ENCODE measurements at places on chromosomes 7 and 10.

- no peak for DNase-seq
Measured at GRCh38 chr10:129538236-129538635, 71.2 kb downstream of the MGMT start.

GRCh38 chr10:60148266-60148840 lies 241.3 kb downstream of the ANK3 start:
- DNase-seq, result peak; percentile 86

- DNase-seq, result no peak
Measured at GRCh38 chr7:128112781-128113221, 81.6 kb upstream of the LRRC4 start.

GRCh38 chr10:78634835-78635234 lies 433.9 kb upstream of the ZMIZ1 start:
- no peak for DNase-seq

- no peak for DNase-seq
Measured at GRCh38 chr10:120180160-120180559, 276.9 kb upstream of the PLPP4 start.

DNA sequence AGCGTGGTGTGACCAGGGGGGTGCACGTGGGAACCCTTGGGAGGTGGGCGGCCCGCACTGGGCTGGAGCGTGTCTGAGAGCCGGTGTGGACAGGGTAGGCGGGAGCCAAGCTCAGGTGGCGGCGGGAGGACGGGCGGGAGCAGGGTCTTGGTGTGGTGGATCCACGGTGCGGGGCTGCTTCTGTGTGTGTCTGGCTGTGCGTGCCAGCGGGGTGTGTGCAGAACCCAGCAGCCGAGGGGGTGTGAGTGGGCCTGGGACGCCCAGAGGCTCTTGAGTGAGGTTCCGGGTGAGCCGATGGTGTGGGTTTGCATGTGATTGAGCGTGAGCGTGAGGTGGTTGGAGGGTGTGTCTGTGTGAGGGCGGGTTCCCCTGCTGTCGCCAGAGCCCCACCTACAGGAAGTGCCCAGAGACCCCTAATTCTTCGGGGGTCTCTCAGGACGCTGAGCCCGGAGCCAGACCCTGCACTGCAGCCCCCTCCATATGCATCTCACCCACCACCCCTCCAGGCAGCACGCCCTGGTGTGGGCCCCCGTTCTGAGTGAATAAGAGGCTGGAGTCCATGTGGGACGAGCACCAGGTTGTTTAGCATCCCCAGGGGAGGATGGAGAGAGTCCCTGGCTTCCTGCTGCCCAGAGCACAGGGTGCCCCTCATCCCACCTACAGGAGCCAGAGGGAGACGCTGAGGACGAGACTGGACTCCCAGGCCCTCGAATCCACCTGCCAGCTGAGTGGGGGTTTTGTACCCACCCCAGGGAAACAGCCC lies 78.2 kb downstream of the ELFN1 start:
- DNase-seq, result no peak

DNA sequence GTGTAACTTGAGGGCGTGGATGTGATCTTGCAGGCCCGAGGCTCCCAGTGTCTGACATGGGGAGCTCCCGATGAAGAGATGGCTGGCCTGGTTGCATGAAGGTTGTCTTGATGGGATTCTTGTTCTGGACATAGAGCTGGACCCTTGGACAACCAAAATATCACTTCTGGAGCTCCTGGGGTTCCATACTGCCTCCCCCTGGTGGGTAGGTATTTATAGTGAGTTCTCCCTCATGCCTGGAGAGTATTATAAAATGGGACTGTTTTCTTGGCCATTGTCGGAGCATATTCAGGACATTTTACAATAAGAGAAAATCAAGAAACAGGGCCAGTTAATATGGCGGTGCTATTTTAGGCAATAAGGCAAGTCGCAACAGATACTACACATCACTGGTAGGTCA lies 32.6 kb upstream of the GIMAP8 start:
- no peak for DNase-seq

DNA sequence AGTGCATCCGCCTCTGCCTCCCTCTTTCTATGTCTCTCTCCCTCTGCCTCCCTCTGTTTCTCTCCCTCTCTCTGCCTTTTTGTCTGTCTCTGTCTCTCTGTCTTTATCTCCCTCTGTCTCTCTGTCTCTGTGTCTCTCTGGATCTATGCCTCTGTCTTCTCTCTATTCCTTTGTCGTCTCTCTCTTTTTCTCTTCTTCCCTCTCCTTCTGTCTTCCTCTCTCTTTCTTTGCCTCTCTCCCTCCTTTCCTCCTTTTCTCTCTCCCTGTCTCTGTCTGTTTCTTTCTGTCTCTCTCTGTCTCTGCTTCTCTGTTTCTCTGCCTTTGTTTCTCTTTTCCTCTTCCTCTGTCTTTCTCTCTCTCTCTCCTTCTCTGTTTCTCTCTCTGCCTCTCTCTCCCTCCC lies 678.8 kb upstream of the NRP1 start:
- no peak for DNase-seq

DNA sequence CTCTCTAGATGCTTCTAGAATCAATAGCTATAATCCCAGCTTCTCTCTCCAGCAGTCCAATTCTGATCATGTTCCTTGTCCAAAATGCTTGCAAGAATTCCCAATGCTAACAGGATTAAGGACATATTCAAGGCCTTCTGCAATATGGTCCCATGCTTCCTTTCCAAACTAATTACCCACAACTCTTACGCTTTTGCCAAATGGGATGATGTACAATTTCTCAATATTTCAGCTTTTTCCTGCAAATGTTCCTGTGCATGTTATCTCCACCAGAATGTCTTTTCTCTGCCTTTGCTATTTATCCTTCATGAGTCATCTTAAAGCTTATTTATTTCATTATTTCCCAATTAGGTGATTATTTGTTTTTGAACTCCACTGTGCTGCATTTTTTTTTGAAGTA lies 556.4 kb downstream of the SORCS1 start:
- peak; percentile 21 for DNase-seq

GRCh38 chr10:124417895-124418725 lies 613 bp downstream of the OAT start:
- DNase-seq, result peak; percentile 55

DNA sequence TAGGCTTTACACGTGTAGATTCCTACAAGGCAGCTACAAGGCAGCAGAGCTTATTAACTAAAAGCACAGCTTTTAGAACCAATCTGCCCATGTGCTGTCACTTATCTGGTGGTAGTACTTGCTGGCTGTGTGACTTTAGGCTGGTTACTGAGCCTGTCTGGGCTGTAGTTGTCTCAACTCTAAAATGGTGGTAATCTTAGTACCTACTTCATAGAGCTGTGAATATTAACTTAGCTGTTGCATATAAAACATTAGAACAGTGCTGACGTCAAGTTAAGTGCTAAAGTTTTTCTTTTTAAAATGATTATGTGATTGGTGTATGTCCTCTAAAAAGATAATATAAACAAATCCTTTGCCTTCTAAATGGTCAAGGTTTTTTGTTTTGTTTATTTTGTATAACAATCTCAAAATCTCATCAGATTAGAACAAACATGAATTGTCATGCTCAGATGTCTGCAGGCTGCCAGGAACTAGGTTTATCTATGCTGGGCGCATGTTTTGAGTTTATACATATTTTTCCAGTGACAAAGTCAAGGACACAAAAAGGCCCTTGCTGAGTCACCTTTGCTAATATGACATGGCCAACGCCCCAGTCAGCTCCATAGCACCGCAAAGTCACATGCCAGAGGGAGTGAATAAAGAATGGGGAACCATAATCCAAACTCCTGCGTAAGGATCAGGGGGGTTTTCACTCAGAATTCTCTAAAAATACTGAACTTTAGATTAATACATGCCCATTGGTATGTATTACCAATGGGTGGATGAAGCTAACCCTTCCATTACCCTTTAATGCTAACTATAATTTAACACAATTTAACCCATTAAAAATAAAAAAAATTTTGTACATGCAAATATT lies 39.8 kb upstream of the ARL4A start:
- DNase-seq, result peak; percentile 49

- DNase-seq, result no peak
Measured at GRCh38 chr7:152869677-152870051, 110.1 kb downstream of the ACTR3B start.

DNA sequence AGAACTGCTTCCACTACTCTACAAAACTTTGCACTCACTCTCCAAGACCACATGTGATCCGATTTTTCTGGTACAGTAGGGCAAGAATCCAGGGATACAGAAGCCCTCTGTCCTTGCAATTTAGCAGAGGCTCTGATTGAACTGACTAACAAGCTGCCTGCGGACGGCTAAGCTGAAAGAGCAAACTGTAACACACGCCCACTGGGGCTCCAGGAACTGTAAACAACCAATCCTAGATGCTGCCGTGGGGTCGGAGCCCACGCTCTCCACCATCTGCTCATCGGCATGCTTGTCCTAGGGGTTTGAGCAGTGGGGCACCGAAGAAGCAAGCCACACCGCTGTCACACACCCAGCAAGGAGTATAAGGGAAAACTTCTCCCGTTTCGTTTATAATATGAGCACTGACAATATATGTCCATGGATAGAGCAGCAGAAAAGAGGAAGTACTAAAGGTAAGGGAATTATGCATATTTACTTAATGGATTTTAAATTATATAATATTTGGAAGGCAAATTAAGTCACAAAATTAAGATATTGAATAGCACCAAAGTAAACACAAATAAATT lies 634.4 kb upstream of the POT1 start:
- no peak for DNase-seq

DNA sequence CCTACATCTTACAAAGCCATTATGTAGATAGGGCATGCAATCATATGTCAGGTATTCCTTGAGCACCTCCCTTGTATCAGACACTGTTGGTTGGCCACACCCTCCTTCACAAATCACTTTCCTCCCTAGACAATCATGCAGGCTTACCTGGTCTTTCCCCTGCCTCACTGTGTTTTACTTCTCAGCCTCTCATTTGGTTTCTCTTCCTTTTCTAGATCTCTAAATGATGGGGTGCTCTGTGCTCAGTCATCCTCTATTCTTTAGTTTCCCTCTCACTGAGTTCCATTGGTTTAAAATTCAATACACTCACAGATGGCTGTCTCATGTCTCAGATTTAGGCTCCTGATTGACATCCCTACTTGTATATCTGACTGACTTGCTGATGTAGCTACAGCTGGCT lies 31.4 kb downstream of the ANK3 start:
- no peak for DNase-seq

GRCh38 chr7:123570390-123571182 lies 13.0 kb upstream of the NDUFA5 start:
- peak; percentile 51 for DNase-seq

- no peak for DNase-seq
Measured at GRCh38 chr7:149720372-149721083, 52.9 kb downstream of the ZNF467 start.

- no peak for DNase-seq
Measured at GRCh38 chr10:126243306-126243705, 145.0 kb downstream of the ADAM12 start.

DNA sequence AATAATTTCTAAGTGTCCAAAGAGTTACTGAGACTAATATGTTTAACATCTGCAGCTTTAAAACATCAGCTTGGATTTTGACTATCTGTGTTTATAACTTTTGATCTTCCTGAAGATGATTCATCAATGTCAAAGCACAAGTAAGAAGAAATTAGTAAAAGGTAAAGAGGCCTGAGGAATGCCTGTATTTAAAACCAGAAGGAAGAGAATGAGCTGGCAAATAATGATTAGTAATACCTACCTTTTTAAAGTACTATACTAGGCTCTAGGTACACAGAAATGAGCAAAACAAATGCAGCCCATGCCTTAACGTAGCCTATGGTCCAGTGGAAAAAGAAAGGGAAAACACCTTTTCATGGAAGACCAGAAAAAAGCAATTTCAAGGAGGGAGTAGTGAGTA lies 158.0 kb downstream of the KCND2 start:
- no peak for DNase-seq

DNA sequence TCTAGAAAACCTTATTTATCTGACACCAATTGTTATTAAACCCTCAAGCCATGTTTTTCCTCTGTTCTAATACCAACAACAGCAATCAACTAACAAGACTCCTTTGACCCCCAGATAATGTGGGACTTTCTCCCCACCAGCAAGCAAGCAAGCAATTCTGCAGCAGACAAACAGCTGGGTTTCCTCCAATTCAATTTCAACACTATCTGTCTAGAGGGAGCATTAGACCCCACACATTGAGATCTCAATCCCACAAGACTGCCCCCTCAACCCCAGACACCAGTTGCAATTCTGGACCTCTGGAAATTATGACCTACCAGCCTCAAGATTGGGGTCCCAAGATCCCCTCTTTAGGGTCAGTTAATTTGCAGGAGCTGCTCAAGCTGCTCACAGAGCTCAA lies 89.4 kb upstream of the TMEM26 start:
- no peak for DNase-seq

GRCh38 chr10:32985775-32986350 lies 27.8 kb upstream of the ITGB1 start:
- peak; percentile 83 for DNase-seq

GRCh38 chr10:58755677-58756076 lies 243.0 kb downstream of the BICC1 start:
- DNase-seq, result peak; percentile 83

DNA sequence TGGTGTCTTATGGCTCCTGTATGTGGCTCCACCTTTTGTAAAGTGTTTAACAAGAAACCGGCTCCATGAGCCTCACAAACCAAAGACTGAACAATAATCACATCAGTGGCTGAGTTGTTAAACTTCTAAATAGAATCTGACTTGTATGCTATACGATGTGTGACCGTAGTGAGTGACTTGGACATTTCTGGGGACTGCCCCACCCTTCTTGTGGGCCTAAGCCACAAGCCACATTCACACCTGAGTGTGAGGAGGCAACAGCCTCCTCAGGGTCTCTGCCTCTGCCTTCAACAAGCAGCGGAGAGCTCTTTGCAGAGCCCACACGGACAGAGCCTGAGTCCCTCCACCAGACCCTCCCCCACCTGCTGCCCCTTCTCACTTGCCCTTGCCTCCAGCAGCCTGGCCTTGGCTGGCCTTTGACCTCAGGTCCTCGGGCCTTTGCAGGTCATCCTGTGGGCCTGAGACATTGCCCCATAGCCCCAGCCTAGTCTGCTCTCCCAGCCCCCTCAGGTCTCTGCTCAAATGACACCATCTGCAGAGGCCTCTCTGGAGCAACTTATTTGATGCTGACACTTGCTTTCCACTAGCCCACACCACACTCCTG lies 156.8 kb upstream of the TNS3 start:
- no peak for DNase-seq

- no peak for DNase-seq
Measured at GRCh38 chr7:6193709-6194108, 78.7 kb downstream of the CYTH3 start.

- peak; percentile 61 for DNase-seq
Measured at GRCh38 chr10:69318867-69319727, 40.8 kb downstream of the HK1 start.

DNA sequence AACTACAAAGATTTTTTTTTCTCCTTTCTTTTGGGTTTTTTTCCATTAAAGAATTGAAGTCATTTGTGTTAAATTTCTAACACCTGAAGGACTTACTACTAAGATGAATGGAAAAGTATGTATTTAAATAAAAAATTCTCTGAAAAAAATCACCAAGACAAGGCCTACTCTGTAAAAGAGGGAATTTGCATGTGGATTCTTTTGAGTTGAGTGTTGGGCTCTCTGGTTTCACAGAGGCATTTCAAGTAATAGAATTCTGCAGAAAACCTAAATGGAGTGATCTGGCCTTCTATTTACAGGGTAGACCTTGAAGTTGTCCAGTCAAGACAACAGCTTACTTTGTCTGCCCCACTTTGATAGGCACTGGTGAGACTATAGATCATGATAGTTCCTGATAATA lies 4.1 kb downstream of the LRRC17 start:
- DNase-seq, result no peak
